Spleen (tissue), 13 donors: ENCODE measurements at places on chromosomes 2 and 18. TPM values are rescaled to one million over a fixed set of nuclear protein-coding genes. Genes with fewer than 3 reads are reported as not detected.

ASAP2 gene
- 0.93 TPM for polyA plus RNA-seq

WBP1 gene
- polyA plus RNA-seq: 84.2 TPM

TCF4 gene
- 20.0 TPM for polyA plus RNA-seq

UGT1A3 gene
- not detected for polyA plus RNA-seq

CCDC74B gene
- polyA plus RNA-seq: 0.61 TPM

SP9 gene
- polyA plus RNA-seq: not detected

FAHD2B gene
- polyA plus RNA-seq: 7.7 TPM

WDR12 gene
- 17.7 TPM for polyA plus RNA-seq

NCKAP5 gene
- 0.74 TPM for polyA plus RNA-seq

SPHKAP gene
- not detected for polyA plus RNA-seq

MYO5B gene
- 1.7 TPM for polyA plus RNA-seq

COLEC12 gene
- 0.20 TPM for polyA plus RNA-seq

SLC35G4 gene
- polyA plus RNA-seq: not detected

RGPD8 gene
- polyA plus RNA-seq: 0.09 TPM

CLK1 gene
- polyA plus RNA-seq: 737 TPM

MOGAT1 gene
- not detected for polyA plus RNA-seq

MROH2A gene
- polyA plus RNA-seq: not detected

MTCL1 gene
- polyA plus RNA-seq: 2.8 TPM

SEPTIN10 gene
- polyA plus RNA-seq: 14.7 TPM

CIB4 gene
- not detected for polyA plus RNA-seq

TBR1 gene
- not detected for polyA plus RNA-seq

CHRNA1 gene
- 3.4 TPM for polyA plus RNA-seq

ST6GAL2 gene
- polyA plus RNA-seq: under 0.01 TPM

KCNS3 gene
- 0.41 TPM for polyA plus RNA-seq

MYO1B gene
- 8.1 TPM for polyA plus RNA-seq
